Activated T-helper 2 cell treated with anti-CD3 and anti-CD28 coated beads, Interferon-gamma antibody, Interleukin-2, Interleukin-4, amounts not matched to agents 10 μg/mL and 5 μg/mL and 100 μg/mL, durations not matched to agents 14 hours and 24 hours and 36 hours (primary cell): ENCODE measurements at places on chromosomes 16 and 17.
A peak's percentile ranks its signal among the peaks of the same experiment; 100 is the strongest.

DNA sequence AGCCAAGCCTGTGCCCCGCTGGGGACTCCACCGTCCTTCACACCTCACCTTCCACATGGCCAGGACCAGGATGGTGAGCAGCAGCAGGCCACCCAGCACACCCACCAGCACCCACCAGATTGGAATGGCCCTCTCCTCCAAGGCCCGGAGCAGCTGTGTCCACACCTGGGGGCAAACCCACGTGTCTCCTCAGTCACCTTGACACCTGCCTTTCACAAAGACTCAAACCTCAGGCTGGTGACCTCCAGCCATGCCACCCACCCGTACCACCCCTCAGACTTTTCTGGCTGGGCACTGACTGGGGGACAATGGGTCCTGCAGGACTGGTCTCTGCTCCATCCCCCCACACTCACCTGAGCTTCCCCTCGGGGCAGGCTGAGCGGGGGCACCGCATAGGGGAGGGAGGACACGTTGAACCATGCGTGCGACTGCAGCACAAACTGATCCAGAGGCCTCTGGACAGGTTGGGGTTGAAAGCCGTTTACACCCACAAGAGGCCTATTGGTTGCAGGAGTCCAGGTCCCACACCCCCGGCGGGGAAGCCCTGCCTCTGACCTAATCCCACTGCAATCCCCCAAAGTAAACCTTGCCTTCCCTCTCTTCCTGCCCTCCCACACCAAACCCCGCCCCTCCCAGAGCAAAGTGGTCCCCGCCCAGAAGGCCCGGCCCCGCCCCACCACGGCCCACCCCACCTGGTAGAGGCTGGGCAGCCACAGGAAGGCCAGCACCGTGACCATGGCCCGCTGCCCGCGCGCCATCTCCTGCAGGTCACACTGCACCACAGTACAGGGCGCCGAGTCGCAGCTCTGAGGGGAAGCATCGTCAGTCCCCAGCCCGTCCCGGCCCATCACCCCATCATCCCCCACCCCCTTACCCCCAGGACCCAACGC lies 10.9 kb upstream of the FAM171A2 start:
- peaks cover 5% of the 10 kb centered on the region for H3K27me3 ChIP-seq
- H3K4me1 ChIP-seq = peaks cover 4% of the 10 kb centered on the region
- no peaks in the 10 kb centered on the region for H3K36me3 ChIP-seq
- no peak overlapping the region for H3K27ac ChIP-seq
- no peak overlapping the region for H3K4me3 ChIP-seq
- DNase-seq = no peak

GRCh38 chr17:372157-373152 lies 19.8 kb upstream of the RPH3AL start:
- no peak overlapping the region for H3K4me3 ChIP-seq
- DNase-seq = no peak
- no peak overlapping the region for H3K27ac ChIP-seq
- H3K27me3 ChIP-seq = no peaks in the 10 kb centered on the region

DNA sequence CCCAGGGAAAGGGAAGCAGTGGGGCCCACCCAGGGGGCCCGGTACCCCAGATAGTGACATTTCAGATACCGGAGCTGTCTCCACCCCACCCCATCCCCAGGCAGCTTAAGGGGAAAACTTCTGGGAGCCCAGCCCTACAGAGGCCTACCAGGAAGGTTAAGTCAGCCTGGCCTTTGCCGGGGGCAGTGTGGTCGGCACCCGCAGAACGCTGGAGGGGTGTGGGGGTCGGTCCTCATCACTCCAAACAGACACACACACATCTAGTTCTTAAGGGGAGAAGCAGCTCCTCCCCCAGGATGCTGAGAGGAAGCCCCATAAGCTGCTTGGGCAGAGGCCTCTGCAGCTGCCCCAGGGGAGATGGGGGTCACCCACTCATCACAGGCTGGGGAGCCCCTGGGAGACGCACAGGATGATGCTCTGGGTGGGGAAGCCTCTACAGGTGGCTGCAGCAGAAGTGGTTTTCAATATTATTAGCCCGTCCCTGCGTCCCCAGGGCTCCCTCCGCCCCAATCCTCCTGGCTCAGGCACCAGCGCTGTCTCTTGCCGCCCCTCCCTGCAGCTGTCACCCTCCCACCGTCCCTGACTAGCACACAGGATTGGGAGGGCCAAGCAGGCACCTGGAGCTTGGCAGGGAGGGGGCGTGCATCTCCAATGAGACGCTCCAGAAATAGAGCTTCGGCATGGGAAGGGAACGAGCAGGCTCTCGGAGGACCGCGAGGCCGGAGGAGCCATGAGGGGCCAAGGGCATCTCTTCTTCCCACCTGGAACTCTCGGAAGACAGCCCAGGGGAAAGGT lies 1.4 kb upstream of the ABR start:
- H3K27me3 ChIP-seq = peaks cover 19% of the 10 kb centered on the region
- DNase-seq = no peak
- H3K27ac ChIP-seq = no peak overlapping the region
- H3K4me3 ChIP-seq = no peak overlapping the region
- H3K36me3 ChIP-seq = no peaks in the 10 kb centered on the region
- peaks cover 4% of the 10 kb centered on the region for H3K4me1 ChIP-seq

- no peak overlapping the region for H3K4me3 ChIP-seq
- no peaks in the 10 kb centered on the region for H3K27me3 ChIP-seq
- H3K27ac ChIP-seq = no peak overlapping the region
Observed at GRCh38 chr17:2689411-2690164, 22.0 kb downstream of the CLUH start.

- peaks cover 3% of the 10 kb centered on the region for H3K36me3 ChIP-seq
- no peak overlapping the region for H3K27ac ChIP-seq
- H3K4me3 ChIP-seq = no peak overlapping the region
- no peaks in the 10 kb centered on the region for H3K27me3 ChIP-seq
- no peak for DNase-seq
Observed at GRCh38 chr16:35747658-35748455, 2288.4 kb downstream of the TP53TG3F start.

DNA sequence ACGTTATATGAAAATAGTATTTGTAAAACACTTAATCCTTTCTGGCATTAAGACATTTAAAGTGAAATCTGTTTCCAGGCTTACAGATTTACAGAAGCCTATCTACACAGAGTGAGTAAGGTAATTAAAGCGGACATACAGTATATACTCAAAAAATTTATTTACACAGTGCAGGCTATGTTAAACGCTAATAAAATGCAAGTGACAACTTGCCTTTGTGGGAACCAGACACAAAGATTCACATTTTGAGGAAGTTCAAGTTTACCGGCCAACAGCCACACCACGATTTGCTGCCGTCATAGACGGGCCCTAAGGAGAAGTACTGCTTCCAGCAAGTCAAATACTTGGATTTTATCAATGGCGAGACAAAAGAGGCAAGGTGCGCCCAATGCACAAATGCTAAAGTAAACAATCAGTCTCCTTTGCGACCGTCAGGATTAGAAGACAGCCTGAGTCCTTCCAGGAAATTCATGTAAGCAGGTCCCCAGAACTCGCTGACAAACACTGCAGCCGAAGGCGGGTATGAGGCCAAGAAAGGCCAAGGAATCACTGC lies 801 bp downstream of the VPS35 start:
- H3K4me3 ChIP-seq = no peak overlapping the region
- no peak for DNase-seq
- peaks cover 19% of the 10 kb centered on the region for H3K36me3 ChIP-seq
- no peak overlapping the region for H3K27ac ChIP-seq
- no peaks in the 10 kb centered on the region for H3K27me3 ChIP-seq

GRCh38 chr17:54891176-54891821 lies 9.4 kb upstream of the TOM1L1 start:
- peaks cover 9% of the 10 kb centered on the region for H3K27me3 ChIP-seq
- no peak overlapping the region for H3K4me3 ChIP-seq
- H3K27ac ChIP-seq = no peak overlapping the region
- no peaks in the 10 kb centered on the region for H3K36me3 ChIP-seq
- no peaks in the 10 kb centered on the region for H3K4me1 ChIP-seq

DNA sequence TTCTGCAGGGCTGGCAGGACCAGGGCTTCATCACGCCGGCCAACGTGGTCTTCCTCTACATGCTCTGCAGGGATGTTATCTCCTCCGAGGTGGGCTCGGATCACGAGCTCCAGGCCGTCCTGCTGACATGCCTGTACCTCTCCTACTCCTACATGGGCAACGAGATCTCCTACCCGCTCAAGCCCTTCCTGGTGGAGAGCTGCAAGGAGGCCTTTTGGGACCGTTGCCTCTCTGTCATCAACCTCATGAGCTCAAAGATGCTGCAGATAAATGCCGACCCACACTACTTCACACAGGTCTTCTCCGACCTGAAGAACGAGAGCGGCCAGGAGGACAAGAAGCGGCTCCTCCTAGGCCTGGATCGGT lies 1.4 kb downstream of the CDK5R1 start:
- peak overlapping the region; percentile 92 for H3K4me3 ChIP-seq
- peaks cover 43% of the 10 kb centered on the region for H3K36me3 ChIP-seq

- H3K27me3 ChIP-seq = no peaks in the 10 kb centered on the region
- H3K4me1 ChIP-seq = peaks cover 41% of the 10 kb centered on the region
- no peak for DNase-seq
- peak overlapping the region; percentile 38 for H3K27ac ChIP-seq
- no peak overlapping the region for H3K4me3 ChIP-seq
Observed at GRCh38 chr17:59149841-59150511, 5.0 kb downstream of the SKA2 start.

- no peak overlapping the region for H3K27ac ChIP-seq
- no peaks in the 10 kb centered on the region for H3K36me3 ChIP-seq
- peaks cover 12% of the 10 kb centered on the region for H3K27me3 ChIP-seq
- no peak for DNase-seq
- H3K4me3 ChIP-seq = no peak overlapping the region
Observed at GRCh38 chr17:57966875-57967274, 11.7 kb upstream of the CUEDC1 start.

- no peaks in the 10 kb centered on the region for H3K36me3 ChIP-seq
- H3K27me3 ChIP-seq = peaks cover 6% of the 10 kb centered on the region
- DNase-seq = no peak
- no peaks in the 10 kb centered on the region for H3K4me1 ChIP-seq
Observed at GRCh38 chr17:20935740-20936139, 107.1 kb downstream of the USP22 start.

DNA sequence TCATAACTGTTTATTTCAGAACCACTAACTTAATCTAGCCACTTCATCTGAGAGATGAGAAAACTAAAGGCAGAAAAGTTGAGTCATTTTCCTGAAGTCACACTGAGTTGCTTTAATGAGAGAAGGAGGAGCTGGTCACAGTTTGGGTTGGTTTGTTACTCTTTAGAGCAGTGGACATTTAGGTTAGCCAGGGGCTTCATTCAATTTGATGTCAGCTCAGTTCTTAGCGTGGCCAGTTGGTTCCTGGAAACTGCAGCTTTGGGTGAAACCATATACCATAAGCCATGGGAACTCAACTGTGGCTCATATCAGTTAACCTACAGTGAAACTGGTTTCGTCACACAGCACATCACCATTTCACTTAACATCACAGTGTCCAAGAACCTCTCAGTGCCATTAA lies 59.2 kb upstream of the ADORA2B start:
- H3K4me1 ChIP-seq = peaks cover 29% of the 10 kb centered on the region
- DNase-seq = peak; percentile 24
- H3K27ac ChIP-seq = peak overlapping the region; percentile 81
- H3K27me3 ChIP-seq = peaks cover 2% of the 10 kb centered on the region
- H3K4me3 ChIP-seq = no peak overlapping the region

DNA sequence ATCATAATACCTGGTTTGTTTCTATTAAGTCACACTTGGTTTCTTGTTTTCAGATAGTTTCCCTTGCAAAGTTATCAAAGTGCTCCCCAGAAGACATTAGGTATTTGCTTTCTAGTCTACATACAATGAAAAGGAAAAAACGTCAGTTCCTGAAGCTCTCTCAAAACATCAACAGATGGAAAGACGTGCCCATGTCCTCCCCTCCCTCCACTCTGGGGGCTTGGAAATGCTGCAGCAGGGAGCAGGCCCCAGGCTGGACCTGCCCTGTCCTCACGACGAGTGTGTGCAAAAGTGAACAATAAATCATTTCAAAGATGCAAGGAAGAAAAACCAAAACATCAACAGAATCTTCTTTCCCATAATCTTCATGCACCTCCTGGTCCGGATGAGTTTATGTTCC lies 118.5 kb downstream of the USP22 start:
- no peak overlapping the region for H3K4me3 ChIP-seq
- H3K27me3 ChIP-seq = peaks cover 34% of the 10 kb centered on the region
- no peaks in the 10 kb centered on the region for H3K4me1 ChIP-seq
- DNase-seq = no peak
- no peak overlapping the region for H3K27ac ChIP-seq

- H3K27ac ChIP-seq = no peak overlapping the region
- no peak overlapping the region for H3K4me3 ChIP-seq
- no peaks in the 10 kb centered on the region for H3K27me3 ChIP-seq
- DNase-seq = no peak
- H3K36me3 ChIP-seq = peaks cover 32% of the 10 kb centered on the region
- peaks cover 36% of the 10 kb centered on the region for H3K4me1 ChIP-seq
Observed at GRCh38 chr17:37026531-37026869, 77.7 kb downstream of the AATF start.

DNA sequence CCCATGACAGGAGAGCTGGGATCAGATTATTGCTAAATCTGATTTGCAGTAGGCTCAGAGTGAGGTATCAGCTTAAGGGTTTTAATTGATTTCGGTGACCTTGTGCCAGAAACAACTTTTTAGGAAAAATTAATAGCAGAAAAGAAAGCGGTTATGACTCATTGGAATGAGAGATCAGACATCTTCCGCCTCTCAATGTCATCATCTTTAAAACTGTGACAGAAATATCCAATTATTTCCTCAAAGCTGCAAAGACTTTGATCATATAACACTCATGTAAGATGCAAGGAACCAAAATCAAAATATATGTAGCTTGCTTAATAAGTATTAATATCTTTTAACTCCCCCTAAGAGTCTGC lies 190.1 kb upstream of the FOXF1 start:
- no peaks in the 10 kb centered on the region for H3K36me3 ChIP-seq
- no peak overlapping the region for H3K27ac ChIP-seq
- no peak for DNase-seq
- no peak overlapping the region for H3K4me3 ChIP-seq
- no peaks in the 10 kb centered on the region for H3K4me1 ChIP-seq
- H3K27me3 ChIP-seq = peaks cover 5% of the 10 kb centered on the region

GRCh38 chr16:1076801-1077576 lies 4.4 kb downstream of the SSTR5 start:
- H3K4me1 ChIP-seq = no peaks in the 10 kb centered on the region
- H3K4me3 ChIP-seq = no peak overlapping the region
- no peak for DNase-seq
- H3K36me3 ChIP-seq = no peaks in the 10 kb centered on the region
- H3K27me3 ChIP-seq = peaks cover 5% of the 10 kb centered on the region

DNA sequence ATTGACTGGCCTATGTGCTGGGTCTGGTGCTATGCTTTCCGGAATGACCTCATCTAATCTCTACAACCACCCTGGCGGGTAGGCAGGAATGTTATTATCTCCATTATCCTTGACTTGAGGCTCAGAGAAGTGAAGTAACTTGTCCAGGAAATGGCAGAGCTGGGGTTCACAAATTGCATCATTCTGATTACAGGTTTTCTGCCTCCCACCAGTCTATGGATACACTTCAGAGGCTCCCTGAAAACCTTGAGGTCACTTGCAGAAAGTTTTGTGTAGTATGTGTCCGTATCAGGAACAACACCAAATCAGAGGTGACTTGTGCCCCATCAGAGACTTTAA lies 19.1 kb downstream of the NOD2 start:
- DNase-seq = no peak
- peaks cover 55% of the 10 kb centered on the region for H3K36me3 ChIP-seq
- H3K4me3 ChIP-seq = no peak overlapping the region
